Substantia nigra (tissue), 51 donors: ENCODE measurements at places on chromosomes 1 and 21.

GRCh38 chr21:44855572-44855971 is 17.9 kb downstream of the PTTG1IP start:
- DNase-seq = no peak

DNA sequence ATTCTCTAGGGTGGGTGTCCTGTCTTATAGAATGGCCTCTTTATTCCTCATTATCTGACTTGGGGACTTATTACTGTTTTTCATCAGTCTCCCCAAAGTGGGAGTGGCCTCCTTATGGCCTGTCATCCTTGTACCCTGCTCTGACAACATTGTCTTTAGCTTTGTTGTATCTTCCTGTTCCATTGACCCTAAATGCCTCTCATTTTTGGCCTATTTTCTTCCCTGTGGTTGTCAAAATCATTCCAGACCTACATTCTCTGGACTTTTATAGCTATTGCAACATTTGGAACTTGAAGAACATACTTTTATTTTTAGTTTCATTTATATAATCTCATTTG is 9.7 kb downstream of the SFT2D2 start:
- DNase-seq = no peak

DNA sequence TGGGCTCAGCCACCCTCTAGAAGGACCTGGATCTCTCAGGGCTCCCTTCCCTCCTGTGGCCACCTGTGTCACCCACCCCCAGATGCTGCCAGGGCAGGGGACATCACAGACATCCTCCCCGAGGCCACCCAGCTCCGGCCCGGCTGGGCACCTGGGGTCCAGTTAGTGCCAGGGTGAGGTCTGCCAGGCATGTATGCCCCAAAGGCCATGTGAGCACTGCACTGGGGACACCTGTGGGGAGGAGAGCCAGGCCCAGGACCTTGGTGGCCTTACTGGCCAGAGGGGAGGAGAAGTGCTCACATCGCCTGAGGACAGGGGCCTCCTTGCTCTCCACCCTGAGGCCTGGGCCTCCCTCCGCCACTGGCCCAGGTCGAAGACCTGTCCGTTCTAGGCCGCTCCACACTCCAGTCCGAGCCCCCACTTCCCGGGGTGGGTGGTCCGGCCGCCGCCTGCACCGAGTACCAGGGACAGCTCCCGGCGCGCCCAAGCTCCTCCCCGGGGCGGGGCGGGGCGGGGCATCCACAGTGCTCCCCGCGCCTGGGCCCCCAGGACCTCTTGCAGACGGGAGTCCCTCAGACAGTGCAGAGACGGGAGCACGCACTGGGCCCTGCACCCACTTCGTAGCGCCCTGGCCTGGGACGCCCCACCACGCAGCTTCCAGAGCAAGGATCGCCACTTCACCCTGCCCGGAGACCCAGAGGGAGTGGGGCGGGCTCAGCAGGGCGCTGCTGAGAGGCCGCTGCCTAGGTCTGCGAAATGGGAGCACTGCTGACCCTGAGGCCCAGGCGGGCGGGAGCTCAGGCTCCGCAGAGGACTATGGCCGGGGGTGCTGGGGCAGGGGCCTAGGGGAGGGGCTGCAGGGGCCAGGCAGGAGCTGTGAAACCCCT is 34.3 kb upstream of the CCDC27 start:
- DNase-seq = no peak

GRCh38 chr1:230189341-230189740 is 122.3 kb downstream of the GALNT2 start:
- no peak for DNase-seq

DNA sequence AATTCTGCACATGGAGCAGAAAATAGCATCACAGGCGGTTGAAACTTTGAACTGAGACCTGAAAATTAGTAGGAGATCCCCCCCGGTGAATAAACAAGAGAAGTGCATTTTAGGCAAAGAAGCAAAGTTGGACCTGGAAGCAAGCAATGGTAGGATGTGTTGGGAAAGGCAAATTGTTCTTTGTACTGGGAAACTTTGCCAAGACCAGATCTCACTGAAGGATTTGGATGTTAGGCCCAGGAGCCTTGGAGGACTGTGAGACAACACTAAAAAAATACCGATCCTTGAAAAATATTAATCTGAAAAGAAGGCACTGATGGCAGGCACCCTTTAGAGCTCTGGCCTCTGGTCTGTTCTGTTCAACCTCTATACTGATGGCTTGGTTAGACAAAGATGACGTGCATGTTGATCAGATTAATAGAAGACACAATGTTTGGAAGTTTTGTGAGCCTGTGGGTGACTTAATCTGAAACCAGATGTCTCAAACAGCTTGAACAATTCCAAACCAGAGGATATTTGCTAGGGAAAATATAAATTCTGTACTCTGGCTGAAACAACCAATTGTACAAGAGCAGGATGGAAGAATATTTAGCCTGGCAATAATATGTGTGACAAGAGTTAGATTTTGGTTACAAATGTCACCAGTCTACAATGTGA is 108.4 kb downstream of the ROR1 start:
- DNase-seq = no peak

GRCh38 chr1:160032165-160032820 is 503 bp upstream of the PIGM start:
- no peak for DNase-seq

DNA sequence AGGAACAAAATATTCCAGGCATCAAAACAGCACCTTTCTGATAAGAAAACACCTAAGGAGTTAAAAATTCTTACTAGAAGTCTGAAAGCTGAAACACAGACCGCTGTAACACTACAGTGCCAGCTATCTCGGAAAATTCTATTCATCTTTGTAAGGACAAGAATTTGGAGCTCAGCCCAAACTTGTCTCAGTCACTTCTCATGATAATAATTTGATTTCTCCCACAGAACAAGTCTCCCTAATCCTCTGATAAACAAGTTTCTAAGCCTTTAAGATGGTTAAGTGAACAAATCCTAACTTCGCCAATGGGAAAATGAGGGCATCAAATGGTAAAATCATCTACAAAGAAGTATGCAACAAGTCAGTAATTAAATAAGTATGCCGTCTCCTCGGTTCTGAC is 59.9 kb downstream of the SIPA1L2 start:
- no peak for DNase-seq

DNA sequence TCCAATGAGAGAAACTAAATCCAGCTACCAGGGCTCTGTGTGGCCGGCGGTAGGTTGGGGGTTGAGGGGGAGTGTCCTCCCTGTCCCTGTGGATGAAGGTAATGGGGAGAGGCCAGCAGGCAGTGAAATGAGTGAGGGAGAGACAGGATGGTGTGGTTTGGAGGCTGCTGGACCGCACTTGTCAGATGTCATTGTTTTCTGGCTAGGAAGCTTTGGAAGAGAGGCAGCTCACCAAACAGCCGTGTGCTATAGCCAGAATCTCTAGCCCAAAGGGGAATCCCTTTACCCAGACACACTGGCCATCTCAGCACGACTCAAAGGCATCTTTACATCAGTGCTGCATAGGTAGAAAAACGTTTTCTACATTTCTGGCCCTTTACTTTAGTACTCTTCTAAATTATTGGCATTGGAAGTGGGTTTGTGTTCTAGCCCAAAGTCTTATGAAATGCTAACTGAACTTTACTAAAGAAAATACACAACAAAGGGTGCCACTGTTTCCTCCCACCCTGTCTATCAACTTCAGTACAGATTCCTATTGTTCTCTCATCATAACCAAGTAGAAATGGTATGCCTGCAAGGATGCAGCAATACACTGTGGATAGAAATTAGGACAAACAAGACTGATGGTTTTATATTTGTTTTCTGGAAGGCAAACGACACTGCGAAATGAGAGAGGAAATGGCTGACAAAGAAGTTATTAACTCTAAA is 95.9 kb upstream of the COA6 start:
- no peak for DNase-seq

GRCh38 chr1:235586413-235586812 is 63.2 kb downstream of the GNG4 start:
- no peak for DNase-seq

DNA sequence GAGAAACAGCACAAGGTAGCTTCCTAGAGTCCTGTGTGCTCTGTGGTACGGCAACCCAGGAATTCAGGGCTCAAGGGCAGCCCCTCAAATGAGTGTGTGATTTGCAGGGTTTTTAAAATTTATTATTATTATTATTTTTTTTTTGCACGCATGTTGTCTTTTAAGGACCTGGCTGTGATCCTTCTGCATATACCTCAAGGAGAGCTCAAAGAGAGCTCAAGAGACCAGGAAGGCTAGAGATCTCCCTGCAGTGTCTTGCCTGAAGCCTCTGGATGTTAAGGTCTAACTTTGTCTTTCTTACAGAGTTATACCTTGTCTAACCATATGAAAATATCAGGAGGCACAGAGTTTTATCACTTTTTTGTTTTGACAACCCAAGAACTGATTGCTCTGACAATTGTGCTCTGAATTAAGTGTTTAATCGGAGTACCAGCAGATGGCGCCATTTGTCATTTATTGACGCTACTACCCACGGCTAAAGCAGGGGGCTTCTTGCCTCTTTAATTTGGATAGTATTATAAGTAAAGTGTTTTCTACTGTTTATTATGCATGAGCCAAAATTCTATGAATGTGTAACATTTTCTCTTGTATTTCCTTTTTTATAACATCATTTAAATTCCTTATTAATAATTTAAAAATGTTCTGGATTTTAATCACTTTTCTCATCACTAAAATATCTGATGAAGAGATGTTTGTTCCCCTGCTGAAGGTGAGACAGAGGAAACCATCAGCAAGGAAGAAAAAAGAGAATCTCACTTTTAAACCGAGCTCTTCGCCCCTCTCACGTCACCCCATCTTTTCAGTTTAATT is 35.8 kb upstream of the LMO4 start:
- DNase-seq = peak; percentile 66

- no peak for DNase-seq
Observed at GRCh38 chr1:91827087-91827458, 58.9 kb downstream of the TGFBR3 start.

DNA sequence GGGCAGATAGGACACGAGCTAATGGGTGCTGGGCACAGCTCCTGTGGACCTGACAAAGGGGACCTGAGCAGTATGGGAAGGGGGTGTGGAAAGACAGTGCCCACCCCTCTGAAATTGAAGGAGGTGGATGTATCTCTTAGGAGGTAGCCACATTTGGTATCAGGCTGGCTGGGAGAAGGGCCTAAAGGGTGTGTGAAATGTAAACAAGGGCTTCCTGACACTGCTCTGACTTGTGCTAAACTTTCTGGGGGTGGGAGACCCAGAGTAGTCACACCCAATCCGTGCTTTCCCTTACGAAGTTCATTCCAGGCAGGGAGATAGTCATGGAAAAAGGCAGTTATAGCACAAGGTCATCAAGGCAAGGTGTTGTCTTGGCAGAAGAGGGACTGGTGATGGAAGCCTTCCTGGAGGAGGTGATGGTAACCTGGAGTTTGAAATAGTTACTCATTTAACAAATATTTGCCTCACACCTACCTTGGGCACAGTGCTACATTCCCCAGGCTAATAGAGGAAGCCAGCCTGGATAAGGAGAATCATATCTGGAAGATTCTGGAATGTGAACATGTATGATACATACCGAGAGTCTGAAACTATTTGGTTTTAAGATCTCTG is 5.3 kb upstream of the CCDC24 start:
- no peak for DNase-seq

DNA sequence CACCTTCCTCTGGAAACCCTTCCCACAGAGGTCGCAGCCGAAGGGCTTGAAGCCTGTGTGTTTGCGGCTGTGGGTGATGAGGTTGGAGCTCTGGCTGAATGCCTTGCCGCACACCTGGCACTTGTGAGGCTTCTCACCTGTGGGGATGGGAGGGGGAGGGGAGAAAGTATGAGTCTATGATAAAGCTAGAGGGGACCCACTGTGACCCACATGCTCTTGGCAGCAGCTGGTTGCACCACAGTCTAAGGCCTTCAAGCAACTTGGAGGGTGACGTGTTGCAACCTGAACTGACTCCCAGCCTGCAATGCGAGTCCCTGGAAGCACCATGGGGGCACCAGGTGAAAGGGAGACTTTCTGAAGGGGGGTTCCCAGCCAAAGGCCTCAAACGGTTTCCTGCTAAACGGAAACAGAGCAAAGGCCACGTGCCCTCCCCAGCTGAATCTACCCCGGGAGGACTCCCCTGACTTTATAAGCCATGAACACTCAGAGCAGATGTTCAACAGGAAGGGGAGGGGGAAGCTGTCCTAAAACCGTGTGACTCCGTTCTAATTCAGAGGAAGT is 10.6 kb downstream of the GFI1 start:
- no peak for DNase-seq

DNA sequence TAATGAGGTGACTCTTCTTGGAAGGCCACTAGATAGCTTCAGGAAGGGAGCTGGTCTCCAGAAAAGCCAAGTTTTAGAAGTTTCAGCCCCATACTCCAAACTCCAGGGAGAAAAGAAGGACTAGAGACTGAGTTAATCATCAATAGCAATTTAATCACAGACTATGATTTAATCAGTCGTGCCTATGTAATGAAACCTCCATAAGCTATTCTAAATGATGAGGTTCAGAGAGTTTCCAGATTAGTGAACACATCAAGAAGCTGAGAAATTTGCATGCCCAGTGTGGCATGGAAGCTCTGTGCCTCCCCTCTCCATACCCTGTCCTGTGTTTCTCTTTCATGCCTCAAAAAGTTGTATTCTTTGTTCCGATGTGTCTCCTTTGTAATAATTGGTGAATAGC is 49.2 kb upstream of the CCDC190 start:
- no peak for DNase-seq

GRCh38 chr1:193448682-193449461 is 262.5 kb upstream of the B3GALT2 start:
- no peak for DNase-seq

DNA sequence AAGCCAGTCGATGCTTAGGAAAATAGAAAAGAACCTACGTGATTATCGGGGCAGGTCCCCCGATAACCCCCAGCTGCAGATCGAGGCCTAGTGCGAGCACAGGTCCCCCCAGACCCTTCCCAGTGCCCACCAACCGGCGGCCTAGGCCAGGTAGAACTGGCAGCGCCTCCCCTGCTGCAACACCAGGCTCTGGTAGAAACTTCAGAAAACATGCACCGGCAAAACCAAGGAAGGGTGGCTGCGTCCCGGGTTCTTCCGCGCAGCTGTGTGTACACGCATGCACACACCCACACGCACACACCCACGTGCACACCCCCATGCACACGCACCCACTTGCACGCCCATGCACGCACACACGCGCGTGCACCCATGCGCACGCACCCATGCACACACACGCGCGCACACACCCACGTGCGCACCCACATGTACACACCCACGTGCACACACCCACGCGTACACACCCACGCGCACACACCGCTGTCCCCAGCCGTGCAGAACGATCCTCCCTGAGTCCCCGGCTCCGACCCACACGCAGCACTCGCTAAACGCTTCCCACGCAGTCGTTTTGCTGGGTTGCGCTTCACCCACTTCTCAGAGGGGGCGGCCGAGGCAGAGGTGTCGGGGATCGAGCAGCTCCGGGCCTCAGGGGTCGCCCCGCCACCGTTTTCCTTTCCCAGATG is 5.2 kb downstream of the TSPEAR start:
- DNase-seq = no peak

DNA sequence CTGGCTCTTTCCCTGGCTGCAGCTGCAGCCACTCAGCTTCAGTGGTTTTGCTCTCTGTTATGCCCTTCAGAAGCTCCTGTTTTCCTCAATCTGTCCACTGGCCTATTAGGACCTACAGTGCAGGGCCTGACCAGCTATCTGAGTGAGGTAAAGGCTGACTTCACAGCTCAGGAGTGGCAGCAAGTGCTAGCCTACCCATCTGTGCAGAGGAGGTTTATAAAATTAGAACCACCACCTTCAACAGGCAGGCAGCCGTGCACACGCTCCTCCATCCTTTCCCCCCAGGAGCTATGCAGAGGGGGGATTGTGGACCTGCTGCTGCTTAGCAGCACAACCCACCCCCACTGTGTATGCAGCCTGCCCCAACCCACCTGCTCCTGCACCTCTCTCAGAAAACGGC is 8.3 kb downstream of the ADAR start:
- peak; percentile 15 for DNase-seq

GRCh38 chr1:150160964-150161621 is 11.4 kb downstream of the PLEKHO1 start:
- no peak for DNase-seq
